ENCODE measurements at places on chromosomes 11 and 22.

- DNase-seq: peak; percentile 82
Measured at GRCh38 chr11:5600374-5600851, 4.0 kb downstream of the TRIM6 start.

- DNase-seq: no peak
Measured at GRCh38 chr11:13206086-13206640, 71.4 kb upstream of the BMAL1 start.

- no peak for DNase-seq
Measured at GRCh38 chr22:48146426-48146825, 1384.0 kb downstream of the TBC1D22A start.

DNA sequence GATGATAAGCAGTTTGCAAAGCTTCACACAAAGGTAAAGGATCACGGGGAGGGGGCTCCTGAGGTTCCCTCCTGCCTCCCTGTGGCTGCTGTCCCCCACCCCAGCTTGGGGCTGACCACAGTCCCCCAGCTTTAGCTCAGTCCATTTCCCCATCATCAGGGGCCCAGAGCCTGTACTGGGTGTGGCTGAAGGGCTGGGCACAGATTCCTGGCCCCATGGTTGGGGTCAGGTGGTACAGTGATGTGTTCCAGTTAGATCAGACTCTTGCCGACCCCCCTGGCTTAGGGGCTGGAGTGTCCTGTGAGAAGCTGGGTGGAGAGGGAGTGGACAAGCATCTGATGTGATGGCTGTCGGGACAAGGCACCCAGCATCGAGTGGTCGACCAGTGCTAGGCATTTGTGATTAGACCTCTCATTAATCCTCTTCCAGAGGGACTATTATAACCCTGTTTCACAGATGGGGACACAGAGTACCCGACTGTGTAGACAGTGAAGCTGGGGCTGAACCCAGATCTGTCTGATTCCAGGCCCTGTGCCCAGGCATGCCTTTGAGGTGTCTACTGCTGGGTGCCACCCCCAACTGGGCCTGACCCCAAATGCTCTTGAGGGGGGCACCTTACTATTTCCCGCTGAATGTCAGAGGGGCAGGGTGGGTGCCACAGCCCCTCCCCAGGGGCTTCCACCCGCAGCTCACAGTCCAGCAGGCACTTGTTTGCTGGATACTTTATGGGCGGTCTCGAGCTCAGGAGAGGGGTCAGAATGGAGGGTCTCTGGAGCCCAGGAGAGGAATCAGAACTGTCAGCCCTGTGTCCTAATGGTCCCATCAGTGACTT, 4.3 kb downstream of the SHANK3 start:
- no peak for DNase-seq

GRCh38 chr11:35208795-35209194, 69.8 kb downstream of the CD44 start:
- DNase-seq: no peak

DNA sequence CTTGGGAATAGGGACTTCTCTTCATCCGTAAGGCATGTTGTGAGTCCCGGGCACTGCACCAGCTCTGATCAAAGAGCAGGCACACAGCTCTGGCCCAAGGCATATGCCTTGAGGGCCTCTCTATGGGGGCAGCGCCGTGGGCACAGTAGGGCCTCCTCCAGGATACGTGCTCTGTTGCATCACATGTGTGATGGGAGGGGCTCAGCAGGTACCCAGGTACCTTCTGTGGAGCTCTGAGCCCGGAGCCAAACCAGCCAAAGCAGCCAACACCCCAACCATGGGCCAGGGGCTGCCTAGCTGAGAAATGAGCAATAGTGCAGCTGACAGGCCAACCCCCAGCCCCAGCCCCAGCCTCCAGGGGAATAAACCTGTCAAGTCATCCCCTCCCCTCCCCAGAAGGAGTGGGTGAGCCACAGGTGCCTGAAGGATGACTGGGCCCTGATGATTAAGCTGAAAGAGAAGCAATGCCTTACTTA, 79.7 kb upstream of the SHISAL1 start:
- no peak for DNase-seq

DNA sequence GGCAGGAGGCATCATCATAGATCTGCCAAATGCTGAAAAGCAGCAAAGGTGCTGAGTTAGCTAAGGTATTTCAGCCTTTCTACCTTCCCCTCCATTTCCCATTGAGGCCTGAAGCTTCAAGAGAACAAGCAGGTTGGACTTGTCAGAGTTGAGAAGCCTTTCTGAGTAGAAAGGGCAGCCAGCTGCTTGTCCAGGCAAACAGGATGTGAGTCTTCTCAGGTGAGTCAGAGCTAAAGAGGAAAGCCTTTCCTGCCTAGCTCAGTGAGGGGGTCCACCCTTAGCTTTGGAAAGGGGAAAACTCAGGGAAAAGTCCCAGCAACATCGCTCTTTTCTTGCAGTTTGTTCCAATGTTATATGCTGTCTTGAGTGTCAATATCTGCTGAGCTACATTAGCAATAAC, 13.2 kb upstream of the MPZL2 start:
- no peak for DNase-seq

DNA sequence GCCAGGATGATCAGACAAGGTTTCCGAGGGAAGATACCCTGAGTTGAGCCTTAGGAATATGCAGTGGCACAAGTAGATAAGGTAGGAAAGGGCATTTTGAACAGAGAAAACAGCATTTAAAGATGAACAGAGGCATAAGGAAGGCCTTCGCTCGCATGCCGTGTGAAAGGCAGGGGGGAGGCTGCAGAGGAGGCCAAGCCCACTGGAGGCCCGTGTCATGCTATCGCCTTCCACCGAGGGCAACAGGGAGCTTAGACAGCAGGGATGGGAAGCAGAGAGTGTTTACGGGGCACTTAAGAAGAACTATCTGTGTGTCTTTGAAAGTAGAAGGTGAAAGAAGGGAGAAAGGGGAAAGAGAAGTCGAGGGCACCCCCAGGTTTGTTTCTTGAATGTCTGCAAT, 148.3 kb downstream of the PKNOX2 start:
- no peak for DNase-seq

- DNase-seq: no peak
Measured at GRCh38 chr22:17946662-17947367, 77.5 kb downstream of the MICAL3 start.

DNA sequence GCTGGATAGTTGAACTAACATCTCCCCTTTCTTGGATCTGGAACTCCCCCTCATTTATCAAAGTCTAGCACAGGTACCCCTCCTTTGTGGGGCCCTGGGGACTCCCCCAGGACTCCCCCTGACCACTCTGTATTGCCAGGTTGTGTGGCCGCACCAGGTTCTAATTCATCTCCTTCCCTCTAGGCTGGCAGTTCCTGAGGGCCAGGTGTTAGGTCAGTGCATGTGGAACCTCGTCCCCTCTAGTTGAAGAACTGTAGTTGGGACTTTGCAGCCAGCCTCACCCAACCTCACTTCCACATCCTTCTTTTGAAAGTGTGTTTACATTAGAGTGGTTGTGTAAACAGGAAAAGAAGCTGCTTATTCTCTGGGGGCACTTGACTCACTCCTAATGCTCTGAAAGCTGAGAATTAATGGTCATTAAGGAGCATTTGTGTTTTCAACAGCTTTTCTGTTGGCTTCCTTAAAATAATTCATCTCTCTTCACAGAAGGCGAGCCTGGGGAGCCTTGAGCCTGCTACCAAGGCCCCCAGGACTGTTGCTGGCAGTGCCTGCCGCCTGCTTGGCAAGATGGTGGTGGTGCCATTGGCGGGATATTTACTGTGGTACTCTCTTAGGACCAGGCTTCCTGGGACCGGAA, 11.8 kb downstream of the UPB1 start:
- DNase-seq: peak; percentile 68

- DNase-seq: no peak
Measured at GRCh38 chr11:1084561-1085439, 10.1 kb downstream of the MUC2 start.

DNA sequence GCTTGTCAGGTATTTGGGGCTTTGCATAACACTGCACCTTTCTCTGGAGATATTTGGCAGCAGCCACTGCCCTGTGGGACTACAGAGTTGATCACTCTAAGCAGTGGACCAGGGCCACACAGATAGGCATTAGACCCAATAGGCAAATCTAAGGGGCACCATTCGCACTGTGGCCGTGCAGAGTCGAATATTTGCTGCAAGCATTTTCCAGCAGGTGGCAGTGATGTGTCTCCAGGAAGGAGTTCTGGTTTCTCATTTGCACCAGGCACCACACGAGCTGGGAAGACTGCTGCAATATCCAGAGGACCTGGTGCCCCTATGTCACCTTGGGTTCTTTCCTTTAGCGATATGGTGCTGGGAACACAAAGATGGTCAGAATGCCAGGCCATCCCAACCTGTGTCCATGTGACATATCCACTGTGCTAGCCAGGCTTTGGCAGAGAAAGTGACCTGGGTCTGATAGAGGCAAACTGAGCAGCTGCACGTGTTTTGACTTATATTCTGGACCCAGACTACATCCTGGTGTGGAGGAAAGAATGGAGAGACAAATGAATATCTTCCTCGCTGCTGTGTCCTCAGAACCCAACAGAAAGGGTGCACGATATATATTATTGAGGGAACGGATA, 318.7 kb downstream of the BUD13 start:
- peak; percentile 38 for DNase-seq

- DNase-seq: no peak
Measured at GRCh38 chr11:20002312-20003216, 157.7 kb downstream of the DBX1 start.

- no peak for DNase-seq
Measured at GRCh38 chr11:81421251-81421860, 1312.3 kb downstream of the FAM181B start.

GRCh38 chr11:59173080-59173963, 1.4 kb downstream of the DTX4 start:
- DNase-seq: peak; percentile 77

- no peak for DNase-seq
Measured at GRCh38 chr22:29244785-29245625, 22.8 kb downstream of the RHBDD3 start.

DNA sequence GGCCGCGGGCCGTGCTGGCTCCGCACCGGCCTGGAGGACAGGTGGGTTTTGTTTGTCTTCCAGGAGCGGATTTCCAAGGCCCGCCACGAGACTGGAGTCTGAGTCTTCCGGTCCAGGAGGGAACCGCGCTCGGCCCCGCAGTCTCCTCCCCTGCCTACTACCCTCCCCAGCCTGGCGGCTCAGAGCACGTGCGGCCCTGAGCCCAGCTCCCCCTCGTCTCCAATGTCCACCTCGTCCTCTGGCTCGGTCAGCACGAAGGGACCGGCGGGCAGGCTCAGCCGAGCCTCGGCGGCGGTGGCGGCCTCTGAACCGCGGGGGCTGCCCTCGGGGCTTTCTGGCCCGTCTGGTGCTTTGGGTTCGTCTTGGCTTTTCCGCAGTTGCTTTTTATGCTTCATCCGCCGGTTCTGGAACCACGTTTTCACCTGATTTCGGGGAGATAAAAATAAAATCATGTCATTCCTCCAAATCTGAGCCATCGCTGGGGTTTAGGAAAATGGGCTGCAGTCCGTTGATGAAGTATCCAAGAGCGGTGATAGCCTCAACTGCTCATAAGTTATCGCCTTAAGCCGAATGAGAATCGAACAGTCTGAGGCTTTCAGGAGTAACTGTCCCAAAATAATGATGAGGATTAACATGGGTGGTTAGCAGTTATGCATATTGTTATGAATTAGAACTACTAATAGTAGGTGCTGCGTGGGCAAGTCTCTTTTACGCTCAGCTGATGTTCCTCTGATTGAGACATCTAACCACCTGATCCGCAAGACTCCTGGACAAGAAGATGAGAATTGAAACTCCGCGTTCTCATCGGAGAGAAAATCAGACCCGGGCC, 4.0 kb downstream of the BSX start:
- DNase-seq: no peak

- peak; percentile 73 for DNase-seq
Measured at GRCh38 chr11:10208131-10208575, 85.9 kb downstream of the SBF2 start.
